ENCODE measurements at places on chromosomes 1 and 21. TPM values are rescaled to one million over a fixed set of nuclear protein-coding genes. Genes with fewer than 3 reads are reported as not detected.

GRCh38 chr1:93771843-93772242 is 90.2 kb upstream of the BCAR3 start:
- H3K27me3 ChIP-seq, result no peaks in the 10 kb centered on the region
- H3K36me3 ChIP-seq, result no peaks in the 10 kb centered on the region
- DNase-seq, result no peak
- H3K4me1 ChIP-seq, result no peaks in the 10 kb centered on the region
- no peak overlapping the region for H3K4me3 ChIP-seq

- no peaks in the 10 kb centered on the region for H3K36me3 ChIP-seq
- no peaks in the 10 kb centered on the region for H3K4me1 ChIP-seq
Measured at GRCh38 chr1:27058966-27059669, 46.5 kb upstream of the TENT5B start.

The SPOCD1 gene
- 0.25 TPM for polyA plus RNA-seq

DNA sequence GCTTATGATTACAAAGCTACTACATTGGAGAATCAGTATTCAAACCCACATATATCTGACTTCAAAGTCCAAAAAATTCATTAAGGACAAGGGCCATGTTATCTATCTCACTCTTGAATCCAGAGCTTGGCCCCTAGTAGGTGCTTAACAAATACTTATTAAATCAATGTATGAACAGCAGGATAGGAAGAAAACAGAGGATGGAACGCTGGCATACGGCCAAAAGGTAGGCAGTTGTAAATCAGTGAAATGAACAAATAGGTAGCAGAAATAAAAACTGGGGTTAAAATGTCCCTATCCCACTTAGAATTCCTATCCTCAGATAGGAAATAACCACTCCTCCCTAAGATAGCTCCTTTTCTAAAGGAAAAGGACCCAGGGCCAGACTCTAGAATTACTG is 2.0 kb downstream of the MRPL24 start:
- peaks cover 45% of the 10 kb centered on the region for H3K36me3 ChIP-seq
- H3K27ac ChIP-seq, result no peak overlapping the region
- no peak for DNase-seq
- no peak overlapping the region for H3K4me3 ChIP-seq
- H3K27me3 ChIP-seq, result no peaks in the 10 kb centered on the region

The RHD gene
- polyA plus RNA-seq, result not detected

- H3K4me1 ChIP-seq, result peaks cover 4% of the 10 kb centered on the region
- H3K27ac ChIP-seq, result no peak overlapping the region
- DNase-seq, result no peak
- no peak overlapping the region for H3K4me3 ChIP-seq
- no peaks in the 10 kb centered on the region for H3K36me3 ChIP-seq
Measured at GRCh38 chr1:154810571-154810970, 59.5 kb downstream of the KCNN3 start.
